ENCODE measurements at places on chromosomes 5 and 9.
A peak's percentile ranks its signal among the peaks of the same experiment; 100 is the strongest.

DNA sequence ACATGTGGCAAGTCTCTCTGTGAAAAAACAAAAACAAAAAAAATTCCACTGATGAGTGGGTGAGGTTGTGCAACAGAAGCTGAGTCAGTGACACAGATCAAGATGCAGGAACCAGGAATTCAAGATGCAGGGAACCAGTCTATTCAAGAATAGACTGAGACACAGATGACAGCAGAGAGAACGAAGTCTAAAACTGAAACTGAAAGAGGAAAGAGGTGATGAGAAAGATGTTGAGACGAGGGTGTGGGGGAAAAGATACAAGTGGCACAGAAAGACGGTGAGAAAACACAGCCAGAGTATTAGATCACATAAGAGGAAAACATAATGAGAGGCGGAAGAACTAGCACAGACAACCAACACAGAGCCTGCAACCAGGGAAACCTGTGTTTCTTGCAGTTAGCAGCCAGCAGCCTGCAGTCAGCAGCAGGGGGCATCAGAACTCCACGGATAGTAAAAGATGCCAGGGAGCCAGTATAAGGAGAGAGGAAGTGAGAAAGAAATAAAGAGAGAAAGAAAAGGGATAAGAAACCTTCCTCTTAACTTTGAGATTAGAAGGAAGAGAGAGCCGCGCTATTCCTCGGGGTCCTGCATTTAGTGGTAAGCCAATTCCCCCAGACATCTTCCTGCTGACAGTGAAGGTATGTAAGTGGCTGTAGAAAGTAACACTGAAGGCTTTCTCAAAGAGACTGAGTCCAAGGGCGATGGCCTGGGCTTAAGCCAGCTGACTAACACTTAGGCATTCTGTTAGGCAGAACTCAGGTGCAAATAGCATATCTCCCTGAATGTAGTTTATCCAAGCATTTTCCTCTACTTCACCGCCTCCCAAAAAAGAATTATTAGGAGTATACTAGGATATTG, 79.0 kb downstream of the TLR4 start:
- DNase-seq: peak; percentile 19

- DNase-seq: no peak
Measured at GRCh38 chr5:175590471-175590881, 67.4 kb upstream of the HRH2 start.

- no peak for DNase-seq
Measured at GRCh38 chr9:33170464-33171415, 3.6 kb upstream of the B4GALT1 start.

GRCh38 chr5:144281784-144282183, 111.1 kb downstream of the KCTD16 start:
- DNase-seq: no peak

- no peak for DNase-seq
Measured at GRCh38 chr9:97570899-97571298, 62.3 kb downstream of the TSTD2 start.

GRCh38 chr9:114061830-114062474, 16.1 kb downstream of the AMBP start:
- no peak for DNase-seq

- no peak for DNase-seq
Measured at GRCh38 chr9:137402746-137403145, 20.2 kb downstream of the EXD3 start.

DNA sequence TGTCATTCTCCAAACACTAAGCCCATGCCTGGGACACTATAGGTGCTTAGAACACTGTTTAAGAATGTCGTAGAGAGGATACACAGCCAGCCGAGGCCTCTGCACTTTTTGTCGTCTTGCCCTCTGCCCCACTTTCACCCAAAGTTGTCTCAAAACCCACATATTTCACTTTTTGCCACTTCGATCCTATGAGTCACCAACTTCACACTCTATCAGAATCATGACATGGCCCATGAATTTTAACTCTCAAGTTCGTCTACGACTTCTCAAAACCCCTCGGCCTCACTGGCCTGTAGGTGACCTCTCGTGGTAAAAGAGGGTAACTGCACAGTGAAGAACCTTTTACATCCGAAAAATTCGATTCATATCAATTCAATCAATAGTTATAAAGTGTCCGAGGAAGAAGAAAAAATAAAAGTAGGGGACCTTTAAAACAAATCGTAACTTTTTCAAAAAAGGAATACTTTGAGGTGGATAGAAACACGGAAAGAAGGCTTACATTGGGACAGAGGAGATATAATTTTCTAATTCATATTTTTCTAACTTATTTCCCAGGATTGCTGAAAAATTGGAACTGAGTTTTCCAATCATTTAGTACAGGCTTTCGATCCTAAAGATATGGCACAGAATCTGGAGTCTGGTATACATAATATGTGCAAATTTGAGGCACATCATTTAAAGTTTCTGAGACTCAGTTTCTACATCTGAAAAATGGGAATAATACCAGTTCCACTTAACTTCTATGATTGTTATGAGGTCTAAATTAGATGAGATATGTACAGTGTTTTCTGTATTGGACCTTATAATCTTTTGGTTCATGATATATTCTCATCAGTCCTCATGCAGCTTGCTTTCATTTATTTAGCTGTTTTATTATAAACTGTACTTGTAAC, 122.6 kb downstream of the APBA1 start:
- DNase-seq: no peak

DNA sequence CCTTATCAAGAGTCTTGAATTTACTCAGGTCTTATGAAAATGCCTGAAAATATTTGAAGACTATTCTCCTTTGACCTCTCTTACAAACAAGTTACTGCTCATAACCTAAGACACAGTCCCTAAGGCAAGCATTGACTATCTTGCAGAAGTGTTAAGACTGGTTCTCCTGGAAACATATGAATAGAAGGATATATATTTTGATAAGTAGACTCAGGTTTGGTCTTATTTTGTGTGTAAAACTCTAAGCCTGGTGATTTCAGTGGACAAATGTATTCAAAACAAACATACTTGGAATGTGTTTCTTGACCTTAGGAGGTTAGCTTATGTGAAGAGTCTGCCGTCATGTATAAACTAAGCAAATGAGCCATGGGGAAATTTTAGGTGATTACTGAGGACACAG, 7.5 kb upstream of the UBQLN1 start:
- DNase-seq: no peak

GRCh38 chr9:127058011-127058644, 64.3 kb downstream of the ANGPTL2 start:
- DNase-seq: no peak

- no peak for DNase-seq
Measured at GRCh38 chr5:68217047-68217355, 1.4 kb downstream of the PIK3R1 start.

- DNase-seq: no peak
Measured at GRCh38 chr5:116652196-116652729, 77.6 kb upstream of the SEMA6A start.

DNA sequence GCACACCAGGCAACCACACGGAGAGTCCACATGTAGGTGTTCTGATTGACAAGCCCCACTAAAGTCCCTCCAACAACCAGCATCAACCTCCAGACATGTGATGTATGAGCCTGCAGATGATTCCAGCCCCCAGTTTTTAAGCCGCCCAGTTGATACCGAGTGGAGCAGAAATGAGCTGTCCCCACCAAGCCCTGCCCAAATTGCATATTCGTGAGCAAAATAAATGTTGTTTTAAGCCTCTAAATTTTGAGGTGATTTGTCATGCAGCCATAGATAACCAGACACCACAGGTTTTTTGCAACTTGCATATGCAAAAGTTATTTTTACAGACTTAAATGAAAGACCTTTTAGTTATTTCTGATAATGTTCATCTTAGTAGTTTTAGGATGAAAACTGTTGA, 187.7 kb downstream of the PIK3R1 start:
- DNase-seq: no peak

GRCh38 chr9:5846096-5846495, 13.2 kb upstream of the ERMP1 start:
- DNase-seq: no peak

DNA sequence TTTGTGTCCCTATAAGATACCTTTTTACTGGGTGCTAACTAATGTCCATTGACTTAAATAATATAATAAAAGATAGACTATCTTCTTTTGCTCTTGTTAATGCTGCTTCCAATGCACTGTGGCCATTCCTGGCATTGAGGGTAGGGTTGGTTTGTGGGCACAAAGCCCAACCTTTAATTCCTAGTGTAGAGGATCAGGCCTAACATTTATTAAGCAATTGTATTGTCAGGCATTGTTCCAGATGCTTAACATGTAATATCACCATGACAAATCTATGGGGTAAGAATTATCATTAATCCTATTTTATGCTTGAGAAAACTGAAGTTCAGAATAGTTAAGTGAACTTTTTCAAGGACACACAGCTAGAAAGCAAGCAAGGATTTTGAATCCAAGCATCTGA, 60.4 kb upstream of the GPBP1 start:
- no peak for DNase-seq

GRCh38 chr5:80740999-80741398, 86.2 kb upstream of the DHFR start:
- no peak for DNase-seq

All from stimulated activated CD4-positive, alpha-beta T cell treated with anti-CD3 and anti-CD28 coated beads, Interleukin-1b, Interleukin-23, amount 100 ng/mL, for 24 hours (primary cell).